Astrocyte (in vitro differentiated cells and primary cell): ENCODE measurements at places on chromosomes 6 and 20. TPM values are rescaled to one million over a fixed set of nuclear protein-coding genes. Genes with fewer than 3 reads are reported as not detected.

DNA sequence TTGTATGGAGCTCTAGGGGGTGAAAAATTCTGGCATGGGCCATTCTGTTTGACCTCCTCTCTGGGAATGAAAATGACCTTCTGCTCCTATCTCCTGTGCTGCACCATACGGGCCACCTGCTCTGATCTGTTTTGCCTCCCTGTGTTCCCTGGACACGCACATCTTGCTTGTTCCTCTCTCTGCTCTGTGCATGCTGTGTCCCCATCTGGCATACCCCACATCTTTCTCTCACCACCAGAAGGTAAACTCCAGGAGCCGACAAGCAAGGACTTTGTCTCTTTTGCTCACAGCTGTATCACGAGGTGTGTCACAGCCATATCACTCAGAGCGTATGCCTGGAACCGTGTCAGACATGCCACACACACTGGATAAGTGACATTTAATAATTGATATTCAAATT is 208.4 kb upstream of the DTNBP1 start:
- DNase-seq: no peak

DNA sequence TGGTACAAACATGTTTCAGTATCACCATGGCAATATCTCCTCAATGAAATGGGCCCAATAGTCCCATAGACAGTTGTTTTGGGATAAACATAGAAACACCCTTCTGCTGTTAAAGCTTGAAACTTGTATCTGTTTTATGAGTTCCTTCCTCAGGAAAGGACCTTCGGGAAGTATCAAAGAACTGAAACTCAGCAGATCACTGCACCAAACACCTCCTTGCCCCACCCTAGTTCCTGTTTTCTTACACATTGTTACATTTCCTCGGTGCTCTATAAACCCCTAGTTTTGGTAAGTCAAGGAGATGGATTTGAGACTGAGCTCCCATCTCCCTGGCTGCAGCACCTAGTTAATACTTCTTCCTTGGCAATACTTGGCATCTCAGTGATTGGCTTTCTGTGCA is 73.8 kb upstream of the ECI2 start:
- DNase-seq: no peak

DNA sequence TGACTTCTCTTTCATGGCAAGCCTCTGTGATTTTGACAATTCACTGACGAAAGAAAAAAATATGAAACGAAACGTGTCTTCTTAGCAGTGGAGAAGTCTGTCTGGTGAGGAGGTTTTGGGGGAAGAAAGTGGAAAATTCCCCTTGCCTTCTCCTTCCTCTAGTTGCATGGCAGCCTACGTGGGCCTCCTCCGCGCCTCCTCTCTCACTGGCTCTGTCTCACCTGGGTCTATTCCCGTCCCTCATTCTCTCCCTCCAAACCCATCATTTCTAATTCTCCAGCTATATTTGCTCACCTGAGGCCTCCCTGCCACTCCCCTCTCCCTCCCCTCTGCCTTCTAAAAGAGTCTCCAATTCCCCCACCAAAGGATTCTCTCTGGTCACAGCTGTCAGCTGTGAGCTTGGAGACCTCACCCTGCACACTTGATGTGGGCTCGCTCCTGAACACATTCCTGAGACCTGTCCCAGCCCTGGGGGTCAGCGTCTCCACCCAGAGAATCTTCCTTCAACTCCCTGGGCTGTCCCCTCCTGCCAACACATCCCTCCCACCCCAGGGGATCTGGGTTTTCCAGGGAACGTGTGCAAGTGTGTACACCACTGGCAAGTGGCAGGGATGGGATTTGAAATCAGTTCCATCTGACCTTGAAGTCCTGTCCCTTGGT is 159.6 kb upstream of the PMEPA1 start:
- no peak for DNase-seq

DNA sequence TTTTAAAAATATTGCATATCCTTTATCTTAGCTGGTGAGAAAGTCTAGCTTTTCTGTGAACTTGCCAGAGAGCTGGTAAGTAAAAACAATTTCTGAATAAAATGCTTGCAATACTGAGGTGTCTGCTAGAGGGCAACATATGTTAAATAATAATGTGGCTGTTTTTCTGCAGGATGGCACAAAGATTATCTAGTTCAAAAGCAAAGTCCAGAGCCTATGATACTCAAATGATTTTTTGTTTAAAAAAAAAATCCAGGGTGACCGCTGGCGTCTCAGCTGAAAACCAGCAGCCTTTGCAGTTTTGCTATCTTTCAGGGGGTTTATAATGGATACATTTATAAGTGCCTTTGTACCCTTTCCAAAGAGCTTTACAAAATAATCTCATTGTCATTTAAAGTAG is 194.9 kb downstream of the PHACTR1 start:
- DNase-seq: peak; percentile 11

GRCh38 chr6:86581833-86582232 is 355.5 kb upstream of the HTR1E start:
- no peak for DNase-seq

DNA sequence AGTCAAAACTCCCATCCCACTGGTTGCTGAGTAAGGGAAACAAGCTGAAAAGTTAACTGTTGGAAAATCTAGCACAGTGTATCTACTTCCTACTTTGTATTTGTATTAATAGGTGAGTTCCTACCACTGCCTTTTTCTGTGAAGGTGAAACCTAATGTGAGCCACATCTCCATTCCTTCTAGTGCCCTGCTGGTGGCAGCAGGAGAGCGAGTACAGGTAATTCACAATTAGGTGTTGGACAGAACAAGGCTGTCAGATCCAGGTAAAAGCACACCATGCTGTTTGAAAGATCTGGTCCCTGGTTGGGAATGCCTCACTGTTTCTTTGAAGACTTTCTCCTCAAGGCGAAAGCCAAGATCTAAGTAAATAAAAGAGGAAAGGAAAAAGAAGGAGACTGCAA is 528.4 kb downstream of the PKHD1 start:
- no peak for DNase-seq

- no peak for DNase-seq
Observed at GRCh38 chr6:110357298-110357663, 868 bp downstream of the METTL24 start.

The OLIG3 gene
- 0.14 TPM in 1 of 2 replicates, not detected in the other for total RNA-seq

The PSORS1C1 gene
- 8.8 and 9.2 TPM in 2 replicates for total RNA-seq

The NMBR gene
- total RNA-seq: not detected in 2 replicates

The PCMTD2 gene
- 37.8 and 40.0 TPM in 2 replicates for total RNA-seq
